ENCODE measurements at places on chromosomes 1 and 21.

GRCh38 chr1:157469752-157470675 is 82.3 kb downstream of the FCRL5 start:
- DNase-seq, result no peak

- no peak for DNase-seq
Measured at GRCh38 chr1:17719874-17720273, 35.3 kb upstream of the ACTL8 start.

- no peak for DNase-seq
Measured at GRCh38 chr1:154348429-154349076, 23.2 kb downstream of the ATP8B2 start.

GRCh38 chr1:45177452-45177851 is 29.0 kb downstream of the ZSWIM5 start:
- DNase-seq, result no peak

DNA sequence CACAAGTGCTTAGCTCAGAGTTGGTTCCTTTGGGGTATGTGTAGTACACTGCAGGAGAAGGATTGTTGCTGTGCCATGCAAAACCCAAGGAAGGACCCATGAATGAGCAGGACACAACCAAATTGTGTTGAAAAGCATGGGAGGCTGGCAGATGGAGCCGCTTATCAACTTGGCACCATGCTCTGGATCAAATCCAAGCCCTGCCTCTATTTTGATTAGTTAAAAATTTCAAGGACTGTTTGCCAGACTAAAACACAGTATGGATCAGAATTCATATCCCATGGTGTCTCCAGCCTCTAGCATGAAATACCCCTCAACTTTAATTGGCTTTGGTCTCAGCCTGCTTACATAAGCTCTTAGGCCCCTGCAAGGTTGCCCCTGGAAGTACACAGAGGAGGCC is 27.8 kb downstream of the CCDC185 start:
- no peak for DNase-seq
